T-helper 2 cell (primary cell): ENCODE measurements at places on chromosomes 12 and 14.

DNA sequence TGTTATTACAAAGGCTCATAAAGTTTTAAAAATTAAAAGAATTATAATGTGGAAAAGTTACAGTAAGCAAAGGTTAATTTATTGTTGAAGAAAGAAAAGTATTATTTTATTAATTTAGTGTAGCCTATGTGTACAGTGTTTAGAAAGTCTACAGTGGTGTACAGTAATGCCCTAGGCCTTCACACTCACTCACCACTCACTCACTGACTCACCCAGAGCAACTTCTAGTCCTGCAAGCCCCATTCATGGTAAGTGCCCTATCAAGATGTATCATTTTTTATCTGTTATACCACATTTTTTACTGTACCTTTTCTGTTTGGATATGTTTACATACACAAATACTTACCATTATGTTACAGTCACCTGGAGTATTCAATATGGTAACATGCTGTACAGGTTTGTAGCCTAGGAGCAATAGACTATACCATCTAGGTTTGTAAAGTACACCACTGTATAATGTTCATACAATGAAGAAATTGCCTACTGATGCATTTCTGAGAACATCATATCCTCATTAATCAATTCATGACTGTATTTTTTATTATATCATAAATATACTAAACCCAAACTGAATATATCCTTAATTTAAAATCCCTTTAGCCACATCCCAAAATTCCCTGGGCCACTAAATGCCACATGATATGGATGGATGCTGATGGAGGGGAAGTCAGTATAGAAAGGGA, 43.6 kb upstream of the NID2 start:
- DNase-seq, result no peak

DNA sequence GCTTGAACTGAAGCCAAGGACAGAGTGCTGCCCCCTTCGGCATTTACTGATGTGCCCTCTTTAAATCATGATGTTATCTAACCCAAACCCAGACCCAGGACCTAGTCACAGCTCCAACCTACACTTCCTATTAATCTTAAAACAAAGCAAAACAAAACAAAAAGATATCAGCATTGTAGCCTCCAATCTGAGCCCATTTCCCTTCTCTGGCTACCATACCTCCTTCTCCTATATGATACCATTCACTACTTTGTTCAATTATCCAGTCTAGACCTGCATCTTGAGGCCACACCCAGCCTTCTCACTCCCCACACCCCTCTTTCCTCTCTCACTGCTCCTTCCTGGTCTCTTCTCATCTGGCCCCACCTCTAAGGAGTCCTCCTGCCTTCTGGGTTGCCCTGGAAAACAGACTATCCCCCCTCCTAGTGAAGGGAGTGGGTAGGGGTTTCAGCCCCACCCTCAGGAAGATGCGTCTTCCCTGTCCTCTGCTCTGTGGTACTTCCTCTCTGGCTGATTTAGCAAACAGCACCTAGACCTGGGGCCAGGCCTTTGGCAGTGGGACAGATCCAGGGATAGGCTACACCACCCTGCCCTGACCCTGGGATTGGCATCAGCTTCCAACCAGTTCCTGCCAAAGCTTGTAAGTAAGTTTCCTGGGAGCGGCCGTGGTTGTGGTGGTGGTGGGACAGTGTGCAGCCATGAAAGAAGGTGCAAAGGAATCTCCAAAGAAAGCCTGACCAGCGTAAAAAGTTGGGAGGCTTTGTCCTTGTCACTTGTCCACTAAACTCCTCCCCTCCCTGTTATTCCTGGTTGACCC, 3.3 kb downstream of the LTB4R start:
- DNase-seq, result no peak

- DNase-seq, result no peak
Measured at GRCh38 chr12:45435945-45436710, 220.2 kb downstream of the ANO6 start.

- DNase-seq, result no peak
Measured at GRCh38 chr12:66467932-66468331, 165.6 kb downstream of the HELB start.

DNA sequence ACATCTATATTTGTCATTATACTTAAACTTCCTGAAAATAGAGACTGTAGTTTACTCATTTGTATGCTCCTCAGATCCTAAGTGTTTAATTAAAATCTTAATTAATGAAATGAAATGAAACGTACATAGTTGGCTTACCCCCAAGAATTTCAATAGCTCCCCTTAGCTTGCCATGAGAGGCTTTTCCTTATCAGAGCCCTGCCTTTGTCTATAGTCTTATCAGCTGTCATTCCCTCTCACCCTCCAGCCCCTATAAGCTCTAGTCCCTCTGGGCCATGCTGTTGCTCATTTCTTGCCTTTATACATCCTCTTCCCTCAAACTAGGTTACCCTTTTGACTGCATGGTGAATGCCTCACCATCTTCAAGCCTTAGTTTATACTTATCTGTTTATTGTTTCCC, 1.1 kb upstream of the RTRAF start:
- no peak for DNase-seq

- no peak for DNase-seq
Measured at GRCh38 chr14:80390906-80391305, 179.6 kb upstream of the DIO2 start.

GRCh38 chr12:75868501-75868900, 163.1 kb downstream of the PHLDA1 start:
- no peak for DNase-seq

- no peak for DNase-seq
Measured at GRCh38 chr14:26548406-26548805, 49.4 kb downstream of the NOVA1 start.

GRCh38 chr12:130161261-130162243, 712 bp upstream of the FZD10 start:
- no peak for DNase-seq

GRCh38 chr12:68117661-68118060, 41.9 kb downstream of the IFNG start:
- no peak for DNase-seq

DNA sequence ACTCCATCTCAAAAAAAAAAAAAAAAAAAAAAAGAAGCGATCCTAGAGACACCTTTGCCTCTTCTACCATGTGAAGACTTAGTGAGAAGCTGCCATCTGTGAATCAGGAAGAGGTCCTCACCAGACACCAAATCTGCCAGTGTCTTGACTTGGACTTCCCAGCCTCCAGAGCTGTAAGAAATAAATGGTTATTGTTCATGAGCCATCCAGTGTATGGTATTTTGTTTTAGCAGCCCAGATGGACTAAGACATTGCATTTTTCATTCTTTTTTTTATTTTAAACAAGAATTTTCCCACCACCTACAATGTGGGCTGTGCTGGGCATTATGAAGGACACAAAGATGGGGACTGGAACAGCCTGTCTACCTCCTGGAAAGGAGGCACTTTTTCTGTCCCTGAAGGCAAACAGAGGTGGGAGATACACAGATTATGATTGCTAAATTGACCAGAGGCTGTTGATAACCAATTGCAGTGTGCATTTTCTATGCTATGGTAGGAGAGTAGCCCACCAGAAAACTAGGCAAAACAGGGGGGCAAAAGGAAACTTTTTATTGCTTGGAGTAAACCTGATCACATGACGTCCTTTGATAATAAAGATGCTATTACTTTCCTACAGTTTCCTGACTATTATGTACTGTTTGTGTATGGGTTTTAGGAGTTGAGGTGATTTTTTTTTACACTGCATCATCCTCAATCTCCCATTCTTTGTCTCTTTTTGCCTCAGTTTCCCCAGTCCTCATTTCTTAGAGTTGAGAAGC, 2.8 kb upstream of the C12orf43 start:
- no peak for DNase-seq

DNA sequence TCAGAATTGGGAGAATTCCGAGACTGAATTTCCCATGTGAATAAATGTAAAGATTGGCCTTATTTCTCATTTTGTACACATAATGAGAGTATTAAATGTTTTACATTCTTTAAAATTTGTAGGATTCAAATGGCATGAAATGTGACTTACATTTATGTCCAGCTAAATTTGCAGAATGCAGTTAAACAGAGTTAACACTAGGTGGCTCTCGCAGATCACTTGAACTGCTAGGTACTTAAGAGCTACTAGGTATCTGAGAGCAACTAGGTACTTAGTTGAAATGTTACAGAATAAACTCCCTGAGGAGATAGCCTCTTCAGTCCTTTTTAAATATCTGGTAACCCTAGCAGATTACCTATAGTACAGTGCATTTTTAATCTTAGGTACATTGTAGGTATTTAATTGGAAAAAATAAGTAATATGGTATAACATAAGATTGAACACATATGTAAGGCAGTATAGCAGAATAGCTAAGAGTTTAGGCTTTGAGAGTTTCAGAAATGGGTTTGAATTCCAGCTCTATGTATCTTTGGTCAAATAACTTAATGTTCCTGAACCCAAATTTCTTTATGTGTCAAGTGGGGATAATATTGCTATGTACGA, 73.8 kb downstream of the KIAA0586 start:
- DNase-seq, result peak; percentile 73

DNA sequence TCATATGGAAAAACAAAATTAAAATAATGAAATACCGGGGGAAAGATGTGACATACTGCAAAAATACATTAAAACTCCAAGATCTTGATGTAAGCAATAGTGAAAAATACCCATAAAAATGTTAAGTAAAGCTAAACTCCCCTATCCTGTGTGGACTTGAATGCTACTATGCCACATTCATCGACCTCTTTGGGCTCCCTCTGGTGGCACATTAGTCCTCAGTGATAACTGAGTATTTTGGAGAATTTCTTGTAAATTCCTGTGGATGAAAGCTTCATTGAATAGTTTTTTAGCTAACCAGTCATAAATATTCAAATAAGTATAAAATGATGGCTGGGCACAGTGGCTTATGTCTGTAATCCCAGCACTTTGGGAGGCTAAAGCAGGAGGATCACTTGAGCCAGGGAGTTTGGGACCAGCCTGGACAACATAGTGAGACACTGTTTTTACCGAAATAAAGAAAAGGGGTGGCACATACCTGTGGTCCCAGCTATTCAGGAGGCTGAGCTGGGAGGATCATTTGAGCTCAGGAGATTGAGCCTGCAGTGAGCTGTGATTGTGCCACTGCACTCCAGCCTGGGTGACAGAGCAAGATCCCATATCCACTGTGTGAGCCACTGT, 42.4 kb upstream of the SGPP1 start:
- DNase-seq, result peak; percentile 73

GRCh38 chr12:112381406-112381882, 787 bp downstream of the HECTD4 start:
- peak; percentile 13 for DNase-seq

DNA sequence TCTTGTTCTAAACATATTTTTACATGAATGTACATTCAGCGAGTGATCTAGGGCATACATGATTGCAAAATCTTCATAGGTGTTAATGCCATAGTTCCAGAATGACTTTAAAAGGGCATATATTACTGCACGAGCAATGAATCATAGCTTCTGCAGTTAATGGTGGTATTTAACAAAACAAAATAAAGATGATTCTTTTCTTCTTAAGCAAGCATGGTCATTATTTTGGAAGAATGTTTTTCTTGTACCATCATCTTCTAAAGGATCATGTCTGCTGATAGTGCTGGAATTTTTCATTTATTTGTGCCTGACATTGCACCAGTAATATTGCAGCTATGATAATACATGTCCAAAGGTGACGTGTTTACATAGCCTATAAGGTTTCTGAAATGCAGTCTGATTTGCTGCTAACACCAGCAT, 388.6 kb downstream of the CCDC91 start:
- no peak for DNase-seq

DNA sequence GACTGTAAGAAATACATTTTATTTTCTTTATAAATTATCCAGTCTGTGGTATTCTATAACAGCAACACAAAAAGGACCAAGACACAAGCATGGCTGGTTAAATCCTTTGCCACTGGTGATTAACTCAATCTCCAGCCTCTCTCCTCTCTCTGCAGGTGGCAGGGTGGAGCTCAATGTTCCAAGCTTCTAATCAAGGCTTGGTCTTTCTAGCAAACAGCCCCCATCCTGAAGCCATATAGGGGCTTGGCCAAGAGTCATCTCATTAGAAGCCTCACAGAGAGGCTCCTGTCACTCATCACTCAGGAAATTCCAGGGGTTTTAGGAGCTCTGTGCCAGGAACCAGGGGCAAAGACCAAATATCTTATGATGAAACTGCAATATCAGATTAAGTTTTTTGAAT, 12.0 kb downstream of the C12orf75 start:
- no peak for DNase-seq

GRCh38 chr14:50260511-50260910, 29.1 kb upstream of the SOS2 start:
- no peak for DNase-seq

GRCh38 chr12:81229759-81230158, 151.9 kb downstream of the ACSS3 start:
- no peak for DNase-seq

GRCh38 chr14:91858536-91859275, 8.6 kb downstream of the TC2N start:
- DNase-seq, result peak; percentile 65

DNA sequence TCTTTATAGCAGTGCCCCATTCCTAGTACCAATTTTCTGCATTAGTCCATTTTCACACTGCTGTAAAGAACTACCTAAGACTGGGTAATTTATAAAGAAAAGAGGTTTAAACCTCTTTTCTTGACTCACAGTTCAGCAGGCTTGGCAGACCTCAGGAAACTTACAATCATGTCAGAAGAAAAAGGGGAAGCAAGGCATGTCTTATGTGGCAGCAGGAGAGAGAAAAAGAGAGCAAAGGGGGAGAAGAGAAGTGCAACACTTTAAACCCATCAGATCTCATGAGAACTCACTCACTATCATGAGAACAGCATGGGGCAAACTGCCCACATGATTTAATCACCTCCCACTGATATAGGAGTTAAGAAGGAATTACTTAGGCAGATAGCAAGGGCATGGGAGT, 101.6 kb upstream of the PLEKHG7 start:
- DNase-seq, result no peak

- DNase-seq, result no peak
Measured at GRCh38 chr12:45966486-45966885, 23.9 kb downstream of the SCAF11 start.

GRCh38 chr12:76238688-76239087, 109.5 kb downstream of the BBS10 start:
- no peak for DNase-seq

DNA sequence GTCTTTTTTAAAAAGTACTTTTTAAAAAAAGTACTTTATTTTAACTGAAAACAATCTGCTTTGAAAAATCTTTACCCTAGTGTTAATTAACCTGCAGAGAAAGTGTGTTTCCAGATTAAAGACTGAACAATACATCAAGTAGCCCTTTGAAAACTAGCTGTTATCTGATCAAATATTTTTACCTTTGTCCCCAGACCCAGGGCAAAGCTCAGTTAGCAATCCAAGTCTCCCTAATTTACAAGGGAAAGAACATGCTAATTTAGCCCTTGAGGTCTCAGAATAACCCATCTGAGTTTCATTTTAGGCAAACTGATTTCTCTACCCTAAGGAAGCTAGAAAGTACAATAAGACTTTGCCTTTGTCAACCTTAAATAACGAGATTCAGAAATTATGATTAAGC, 91.2 kb downstream of the PPM1H start:
- no peak for DNase-seq

- no peak for DNase-seq
Measured at GRCh38 chr14:66111891-66112290, 374.3 kb upstream of the CCDC196 start.

- no peak for DNase-seq
Measured at GRCh38 chr14:39841088-39841487, 408.9 kb upstream of the FBXO33 start.

GRCh38 chr14:97301931-97302559, 504.9 kb downstream of the VRK1 start:
- DNase-seq, result peak; percentile 51

GRCh38 chr14:57492859-57493258, 798 bp downstream of the CCDC198 start:
- DNase-seq, result no peak

GRCh38 chr12:71626768-71627167, 36.9 kb downstream of the ZFC3H1 start:
- no peak for DNase-seq

- no peak for DNase-seq
Measured at GRCh38 chr12:93427779-93428564, 13.8 kb downstream of the UBE2N start.
